AG09309 (cell line): ENCODE measurements at places on chromosomes 2 and 18.

- DNase-seq, result no peak
Measured at GRCh38 chr2:8490166-8490721, 191.6 kb upstream of the ID2 start.

DNA sequence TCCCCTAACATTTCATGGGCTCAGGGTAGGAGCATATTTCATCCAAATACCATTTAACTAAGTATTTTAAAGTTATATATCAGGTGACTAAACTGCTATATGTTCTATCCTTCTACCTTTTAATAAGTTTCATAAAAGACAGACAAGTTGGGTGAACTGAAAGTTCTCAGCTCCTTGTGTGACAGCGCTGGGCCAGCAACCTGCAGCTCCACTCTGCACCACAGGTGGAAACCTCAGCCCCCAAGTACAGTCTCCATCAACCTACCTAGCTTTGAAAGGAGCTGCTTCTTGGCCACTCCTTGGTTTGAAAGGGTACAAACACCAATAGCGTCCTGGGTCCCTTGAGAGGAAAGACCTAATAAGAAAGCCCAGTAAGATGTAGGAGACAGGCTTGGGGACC lies 177.9 kb downstream of the PDE1A start:
- DNase-seq, result no peak

DNA sequence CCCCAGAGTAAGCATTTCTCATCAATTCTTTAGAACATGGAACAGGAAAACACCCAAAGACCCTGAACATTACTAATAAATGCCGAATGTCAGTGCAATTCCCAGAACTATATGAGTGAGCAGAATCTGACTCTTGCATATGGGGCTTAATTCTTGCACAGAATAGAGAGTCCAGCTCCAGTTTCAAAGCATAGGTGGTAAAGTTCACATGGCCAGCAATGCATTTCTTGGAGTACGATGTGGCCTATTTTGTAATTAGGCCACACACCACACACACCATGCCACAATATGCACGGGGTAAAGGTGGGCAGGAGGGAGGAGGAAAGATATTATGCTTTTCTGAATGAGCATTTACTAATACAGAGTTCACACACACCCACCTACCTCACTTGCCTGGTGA lies 56.5 kb downstream of the PLA2R1 start:
- DNase-seq, result no peak

- DNase-seq, result no peak
Measured at GRCh38 chr2:39661826-39662225, 3.9 kb upstream of the TMEM178A start.

GRCh38 chr2:71784734-71785511 lies 331.6 kb downstream of the DYSF start:
- no peak for DNase-seq

GRCh38 chr18:58429442-58429841 lies 199.4 kb downstream of the ALPK2 start:
- DNase-seq, result no peak

DNA sequence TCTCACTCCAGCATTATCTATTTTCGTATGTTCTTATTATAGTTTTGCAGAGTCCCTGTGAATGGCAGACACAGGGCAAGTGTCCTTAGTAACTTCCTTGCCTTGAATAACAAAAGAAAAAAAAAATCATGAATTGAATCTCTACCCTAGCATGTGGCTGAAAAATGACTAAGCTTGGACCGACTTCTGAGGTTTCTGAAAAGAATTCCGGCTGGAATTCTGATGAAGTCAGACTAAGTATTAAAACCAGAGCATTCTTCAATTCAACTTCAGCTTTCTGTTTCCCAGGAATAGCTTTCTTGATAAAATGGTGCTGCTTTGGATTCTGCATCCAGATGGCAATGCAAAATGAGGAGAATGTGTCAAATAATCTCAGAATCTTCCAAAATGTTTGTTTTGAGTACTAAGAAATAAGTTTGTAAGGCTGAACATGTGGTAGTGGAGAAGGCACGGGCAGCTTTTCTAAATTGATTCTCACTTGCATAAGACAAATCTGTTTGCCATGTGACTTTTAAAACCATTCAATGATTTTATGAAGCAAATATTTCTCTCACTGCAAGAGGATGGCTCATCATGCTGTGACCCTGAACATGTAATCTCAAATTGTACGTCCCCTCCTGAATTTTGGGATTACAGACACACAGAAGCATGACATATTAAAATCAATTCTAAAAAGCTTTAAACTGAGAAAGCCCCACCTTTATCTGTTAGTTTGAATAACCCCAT lies 1462.8 kb upstream of the LRRTM1 start:
- no peak for DNase-seq

- DNase-seq, result no peak
Measured at GRCh38 chr2:37837628-37838328, 87.3 kb upstream of the RMDN2 start.

- DNase-seq, result no peak
Measured at GRCh38 chr18:4637876-4638275, 182.8 kb upstream of the DLGAP1 start.

- DNase-seq, result peak; percentile 46
Measured at GRCh38 chr2:64876137-64876647, 113.0 kb upstream of the SLC1A4 start.

DNA sequence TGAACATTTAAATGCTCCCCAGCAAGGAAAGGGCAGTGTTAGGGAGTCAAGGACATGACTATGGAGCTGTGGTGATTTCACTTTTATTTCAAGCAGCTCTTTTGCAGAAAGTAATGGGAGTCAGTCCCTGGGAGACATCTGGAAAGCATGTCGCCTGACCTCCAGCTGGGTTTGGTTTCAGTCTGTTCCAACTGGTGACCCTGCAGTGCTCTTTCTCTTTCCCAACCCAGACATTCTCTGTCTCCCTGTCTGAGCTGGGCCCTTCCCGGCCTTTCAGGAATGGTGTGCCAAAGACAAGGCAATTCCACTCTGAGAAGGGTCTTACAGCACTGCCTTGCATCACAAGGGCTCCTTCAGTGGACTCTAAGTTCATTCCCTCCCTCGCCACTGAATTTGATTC lies 323.2 kb downstream of the OSR1 start:
- DNase-seq, result no peak
